Fibroblast of pulmonary artery (primary cell): ENCODE measurements at places on chromosomes 2 and 18.

DNA sequence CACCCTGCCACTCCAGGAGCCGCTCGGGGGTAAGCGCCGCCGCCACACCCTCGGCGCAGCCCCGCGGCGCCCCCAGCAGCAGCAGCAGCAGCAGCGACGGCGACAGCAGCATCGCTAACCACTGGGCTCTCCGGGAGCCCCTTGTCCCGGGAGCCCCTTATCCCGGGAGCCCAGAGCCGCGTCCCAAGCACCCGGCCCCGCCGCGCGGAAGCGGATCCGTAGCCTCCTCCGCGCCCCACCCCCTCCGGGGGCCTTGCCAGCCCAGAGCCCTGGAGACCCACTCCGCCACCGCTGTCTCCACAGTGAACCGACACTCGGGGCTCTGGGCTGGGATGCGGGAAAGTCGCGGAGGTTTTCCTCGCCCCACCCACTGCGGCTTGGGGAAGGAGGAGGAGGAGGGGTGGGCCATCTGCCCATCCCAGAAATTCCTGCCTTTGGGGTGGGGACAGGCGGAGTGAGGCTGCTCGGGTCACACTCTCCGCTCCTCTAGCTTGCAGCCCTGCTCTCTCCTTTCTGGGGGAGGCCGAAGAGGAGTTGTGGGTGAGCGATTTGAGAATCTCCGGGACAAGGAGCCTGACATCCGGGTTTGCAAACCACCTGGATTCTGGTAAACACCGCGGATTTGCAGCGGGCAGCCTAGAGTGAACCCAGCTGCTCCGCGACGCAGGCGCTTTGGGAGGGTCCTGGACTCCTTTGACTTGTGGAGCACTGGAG lies at the start of gene PLA2R1:
Gene PLA2R1 (minus strand): TSS at position 324 of the 714 bp plus-strand sequence. CDS start 212 bp downstream, at position 112.
- DNase-seq = peak; percentile 47

- DNase-seq = no peak
Observed at GRCh38 chr18:57326718-57327323, 25.5 kb upstream of the ST8SIA3 start.

DNA sequence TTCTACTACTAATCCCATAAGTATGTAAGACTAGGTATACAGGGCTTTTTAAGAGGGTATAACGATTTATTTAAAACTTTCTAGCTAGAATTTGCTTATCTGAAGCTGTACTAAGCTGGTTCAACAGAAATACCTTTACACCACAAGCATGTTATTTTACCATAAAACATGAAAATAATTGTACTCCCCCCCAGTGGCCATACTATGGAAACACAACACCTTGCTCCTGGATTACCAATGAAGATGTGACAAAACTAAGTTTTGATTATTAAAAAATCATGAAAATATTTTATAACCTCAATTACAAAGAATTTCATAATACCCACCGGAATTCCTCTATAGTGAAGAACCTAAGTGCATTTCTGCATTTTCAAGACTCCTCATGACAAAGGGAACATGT lies 27.3 kb downstream of the LPIN2 start:
- DNase-seq = peak; percentile 63

DNA sequence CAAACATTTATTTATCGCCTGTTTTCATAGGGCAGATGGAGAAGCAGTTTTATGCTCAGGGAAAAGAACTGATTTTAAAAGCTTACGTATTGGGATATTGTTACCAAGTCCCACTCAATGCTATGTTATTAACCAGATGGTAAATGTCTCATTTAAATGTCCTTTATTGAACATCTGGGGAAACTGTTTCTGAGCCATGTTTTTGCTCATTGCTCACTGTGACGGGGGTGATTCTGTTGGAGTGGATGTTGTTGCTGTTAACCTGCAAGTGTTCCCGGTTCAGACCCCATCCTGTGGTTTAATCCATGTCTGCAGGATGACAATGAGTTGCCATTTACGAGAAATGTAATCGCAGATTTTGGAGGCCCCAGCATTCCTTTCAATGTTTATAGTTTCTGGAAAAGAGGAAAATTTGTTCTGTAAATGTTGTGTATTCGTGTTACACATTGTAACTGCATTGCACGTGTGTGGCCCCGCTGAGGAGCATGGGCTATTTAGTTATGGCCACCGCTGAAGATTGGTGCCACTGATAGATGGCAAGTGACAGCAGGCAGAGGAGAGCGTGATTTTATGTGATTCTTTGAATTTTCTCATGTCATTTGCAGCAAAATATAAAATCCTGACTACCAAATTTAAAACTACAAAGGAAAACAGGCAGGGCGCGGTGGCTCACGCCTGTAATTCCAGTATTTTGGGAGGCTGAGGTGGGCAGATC lies 174.8 kb upstream of the COPS8 start:
- no peak for DNase-seq
